ENCODE measurements at places on chromosomes 12 and 14.
A peak's percentile ranks its signal among the peaks of the same experiment; 100 is the strongest.

- DNase-seq, result no peak
These were observed 237.8 kb downstream of the CACNA1C start for GRCh38 chr12:2290516-2291065.

DNA sequence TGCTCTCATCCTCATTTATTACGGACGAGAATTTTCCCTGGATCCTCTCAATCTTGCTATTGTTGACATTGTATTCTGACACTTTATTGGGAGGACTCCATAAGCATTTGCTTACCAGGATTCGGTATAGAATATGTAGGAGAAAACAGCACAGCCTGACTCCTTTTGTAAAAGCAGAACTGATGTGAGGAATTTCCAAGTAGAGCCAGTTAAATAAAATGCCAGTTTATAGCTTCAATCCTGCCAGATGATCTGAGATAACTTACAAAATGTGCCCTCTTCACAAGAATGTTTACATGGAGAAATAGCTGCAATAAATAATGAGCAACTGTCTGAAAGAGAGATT is 332.9 kb upstream of the PRICKLE1 start:
- DNase-seq, result no peak

GRCh38 chr14:89600029-89600428 is 183.0 kb upstream of the FOXN3 start:
- no peak for DNase-seq

DNA sequence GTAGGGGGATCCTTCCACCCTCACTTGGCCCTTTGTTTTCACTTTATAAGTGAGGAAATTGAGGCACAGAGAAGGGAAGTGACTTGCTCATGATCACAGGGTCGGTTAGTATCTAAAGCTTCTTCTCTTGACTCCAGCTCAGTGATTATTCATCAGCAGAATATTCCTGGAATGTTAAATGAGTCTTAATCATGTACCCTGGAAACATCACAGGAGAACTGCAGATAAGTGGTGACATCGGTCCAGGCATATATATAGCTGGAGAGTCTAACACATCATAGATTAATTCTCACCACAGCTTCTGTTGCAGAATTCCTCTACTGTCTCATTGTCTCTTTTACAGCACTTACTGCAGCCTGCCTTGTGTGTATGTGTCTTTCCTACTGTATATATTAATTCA is 69.9 kb downstream of the PAH start:
- no peak for DNase-seq

- DNase-seq, result no peak
These were observed 208.7 kb downstream of the ERC1 start for GRCh38 chr12:1199700-1200099.

- DNase-seq, result no peak
These were observed 23.9 kb downstream of the DUSP6 start for GRCh38 chr12:89328151-89329030.

DNA sequence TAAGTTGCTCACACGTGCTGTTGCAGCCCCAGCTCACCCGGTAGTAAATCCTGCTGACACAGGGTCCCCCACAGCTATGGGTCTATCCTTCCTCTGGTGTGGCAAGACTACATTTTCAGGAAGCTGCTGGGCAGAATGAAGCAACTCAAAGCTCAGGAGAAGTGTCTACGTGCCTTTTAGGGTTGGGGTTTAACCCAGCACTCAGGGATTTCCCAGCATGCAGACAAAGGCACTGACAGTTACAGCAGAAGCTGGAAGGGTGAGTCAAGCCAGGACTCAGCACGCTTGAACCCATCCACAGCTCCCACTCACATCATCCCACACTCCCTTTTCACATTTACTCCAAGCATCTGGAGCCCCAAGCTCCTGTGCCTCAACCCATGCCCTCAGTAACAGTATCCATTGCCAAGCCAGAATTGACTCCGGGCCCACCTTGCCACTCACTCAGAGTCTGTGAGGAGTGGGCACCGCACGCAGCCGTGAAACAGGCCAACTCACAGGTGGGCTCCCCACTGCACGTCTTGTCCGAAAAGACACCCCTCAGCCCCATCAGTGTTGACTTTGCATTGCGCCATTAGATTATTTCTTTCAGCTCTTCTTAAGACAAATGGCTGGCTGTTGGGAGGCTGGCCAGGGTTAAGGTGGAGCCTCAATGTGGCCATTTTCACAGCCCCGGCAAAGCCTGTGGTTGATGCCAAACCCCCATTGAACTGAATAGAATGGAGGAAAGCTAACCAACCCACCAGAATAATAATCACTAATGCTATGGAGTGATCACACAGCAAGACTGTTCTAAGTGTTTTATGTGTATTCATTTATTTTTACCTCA is 59.6 kb downstream of the ZFP36L1 start:
- DNase-seq, result no peak

DNA sequence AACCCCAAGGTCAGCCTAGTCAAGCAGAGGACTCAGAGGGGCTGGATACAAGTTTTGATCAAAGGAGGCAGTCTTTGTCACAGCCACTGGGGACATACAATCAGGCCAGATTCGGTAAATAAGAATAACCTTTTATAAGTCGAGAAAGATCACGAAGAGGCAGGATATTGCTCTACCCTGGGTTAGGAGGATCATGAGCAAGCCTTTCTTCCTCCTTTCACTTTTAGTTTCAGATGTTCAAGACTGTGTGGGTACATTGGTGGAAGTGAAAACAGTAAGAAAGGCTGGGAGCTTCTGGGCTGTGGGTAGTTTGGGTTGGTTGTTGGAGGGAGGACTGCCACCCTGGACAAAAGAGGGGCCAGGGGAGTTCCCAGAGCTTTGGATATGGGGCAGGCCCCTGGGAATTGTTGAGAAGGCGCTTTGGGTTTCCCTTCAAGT is 127.7 kb downstream of the SNAPC1 start:
- DNase-seq, result no peak

DNA sequence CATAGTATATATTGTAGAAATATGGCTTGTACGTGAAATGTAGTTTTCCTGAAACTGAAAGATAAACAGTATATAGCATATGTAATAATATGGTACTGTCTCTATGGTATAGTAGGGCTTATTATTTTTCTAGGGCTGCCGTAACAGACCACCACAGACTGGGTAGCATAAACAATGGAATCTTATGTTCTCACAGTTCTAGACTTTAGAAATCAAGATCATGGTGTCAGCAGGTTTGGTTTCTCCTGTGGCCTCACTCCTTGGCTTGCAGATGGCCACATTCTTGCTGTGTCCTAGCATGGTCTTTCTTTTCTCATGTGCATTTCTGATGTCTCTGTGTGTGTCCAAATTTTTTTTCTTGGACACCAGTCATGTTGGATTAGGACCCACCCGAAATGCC is 155.8 kb downstream of the TMTC2 start:
- no peak for DNase-seq

DNA sequence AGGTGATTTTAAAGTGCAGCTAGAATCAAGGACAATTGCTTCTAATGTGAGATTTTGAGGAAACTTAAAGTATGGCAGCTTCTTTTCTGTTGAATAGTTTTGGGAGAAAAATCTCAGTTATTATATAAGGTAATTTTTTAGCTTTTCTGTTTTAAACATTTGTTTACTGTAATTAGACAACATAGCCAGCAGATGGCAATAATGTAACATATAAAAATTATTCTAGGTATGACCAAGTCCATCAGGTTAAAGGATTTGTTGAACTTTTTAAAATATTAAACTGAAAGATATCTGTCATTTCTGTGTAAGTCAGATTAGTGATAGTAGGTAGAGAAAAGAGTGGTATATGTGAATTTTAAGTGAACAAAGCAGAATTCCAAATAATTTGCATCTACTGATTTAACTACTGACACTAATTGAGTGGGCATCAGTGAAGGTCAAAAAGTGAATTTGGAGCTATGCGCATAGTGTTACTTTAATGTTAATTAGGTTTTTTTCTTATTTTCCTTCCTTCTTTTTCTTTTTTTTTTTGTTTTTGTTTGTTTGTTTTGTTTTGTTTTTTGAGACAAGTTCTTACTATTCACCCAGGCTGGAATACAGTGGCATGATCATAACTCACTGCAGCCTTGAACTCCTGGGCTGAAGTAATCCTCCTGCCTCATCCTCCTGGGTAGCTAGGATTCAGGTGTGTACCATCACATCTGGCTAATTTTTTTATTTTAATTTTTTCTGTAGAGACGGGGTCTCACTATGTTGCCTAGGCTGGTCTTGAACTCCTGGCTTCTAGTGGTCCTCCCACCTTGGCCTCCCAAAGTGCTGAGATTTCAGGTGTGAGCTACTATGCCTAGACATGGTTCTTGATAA is 18.6 kb downstream of the PRORP start:
- no peak for DNase-seq

DNA sequence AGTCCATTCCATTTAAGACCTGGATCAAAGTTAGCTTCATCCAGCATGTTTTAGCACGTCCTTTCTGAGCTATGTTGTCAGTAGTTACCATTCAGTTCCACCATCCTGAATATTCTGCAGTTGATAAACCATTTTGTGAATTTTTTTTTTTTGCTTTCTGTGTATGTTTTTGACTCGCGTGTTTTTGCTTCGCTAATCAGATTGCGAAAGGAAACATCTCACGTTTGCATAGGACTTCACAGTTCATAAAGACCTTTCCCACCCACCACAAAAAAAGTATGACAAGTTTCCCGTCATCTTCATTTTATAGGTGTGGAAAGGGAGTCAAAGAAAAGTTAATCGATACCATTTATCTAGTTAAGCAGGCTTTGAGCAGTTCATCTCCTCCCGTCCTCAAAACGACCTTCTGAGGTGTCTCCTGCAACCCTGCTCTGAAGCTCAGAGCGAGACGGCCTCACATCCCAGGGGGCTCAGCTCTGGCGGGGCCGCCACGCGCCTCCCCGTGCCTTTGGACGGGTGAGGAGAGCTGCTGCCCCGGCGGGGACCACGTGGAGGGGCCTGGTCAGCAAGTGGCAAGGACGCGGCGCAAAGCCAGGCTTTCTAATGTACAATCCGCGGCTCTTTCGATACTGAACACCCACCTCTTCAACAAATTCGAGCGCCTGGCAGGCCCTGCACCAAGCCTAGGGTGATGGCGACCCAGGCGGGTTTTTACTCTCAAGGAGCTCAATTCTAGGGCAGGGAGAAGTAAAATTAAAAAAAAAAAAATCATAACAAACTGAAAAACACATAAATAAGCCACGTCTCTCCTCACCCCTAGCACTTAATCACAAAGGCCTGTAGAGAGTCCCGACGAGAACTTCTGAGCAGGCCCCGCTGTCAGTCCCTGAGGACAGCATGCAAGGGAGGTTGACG is 988 bp upstream of the TMEM263 start:
- DNase-seq, result peak; percentile 43

GRCh38 chr12:124913474-124914391 is 717 bp downstream of the UBC start:
- DNase-seq, result peak; percentile 85

- DNase-seq, result peak; percentile 75
These were observed 109.2 kb upstream of the EGLN3 start for GRCh38 chr14:34059925-34060650.

DNA sequence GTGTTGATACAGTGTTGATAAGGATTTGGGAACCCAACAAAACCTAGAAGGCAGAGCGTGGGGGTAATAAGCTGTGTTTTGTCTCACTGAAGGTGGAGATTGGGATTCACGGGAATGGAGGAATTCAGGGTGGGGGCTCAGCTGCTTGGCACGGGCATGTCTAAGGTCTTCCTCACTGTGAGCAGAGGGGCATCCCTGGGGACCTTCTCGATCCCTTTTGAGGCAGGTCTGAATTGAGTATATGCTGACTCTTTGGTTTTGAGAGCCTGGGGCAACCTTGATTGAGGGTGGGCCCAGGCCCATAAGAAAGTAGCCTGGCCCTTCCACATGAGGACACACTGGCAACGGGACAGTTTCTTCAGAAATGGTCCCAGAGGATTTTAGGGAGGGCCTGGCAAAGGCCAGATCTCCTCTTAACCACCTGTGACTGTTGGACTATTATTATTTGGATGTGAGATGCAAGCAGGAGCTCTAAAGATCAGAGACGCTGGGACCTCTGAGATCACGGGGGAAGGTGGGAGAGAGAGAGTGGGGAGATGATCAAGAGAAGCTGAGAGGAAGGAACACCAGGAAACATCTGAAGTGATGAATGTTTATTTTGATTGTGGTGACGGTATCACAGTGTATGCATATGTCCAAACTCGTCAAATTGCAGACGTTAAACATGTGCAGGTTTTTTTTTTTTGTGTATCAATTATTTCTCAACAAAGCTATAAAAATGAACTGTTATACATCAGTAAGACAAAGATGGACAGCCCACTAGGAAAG is 48.4 kb downstream of the SMIM41 start:
- no peak for DNase-seq

DNA sequence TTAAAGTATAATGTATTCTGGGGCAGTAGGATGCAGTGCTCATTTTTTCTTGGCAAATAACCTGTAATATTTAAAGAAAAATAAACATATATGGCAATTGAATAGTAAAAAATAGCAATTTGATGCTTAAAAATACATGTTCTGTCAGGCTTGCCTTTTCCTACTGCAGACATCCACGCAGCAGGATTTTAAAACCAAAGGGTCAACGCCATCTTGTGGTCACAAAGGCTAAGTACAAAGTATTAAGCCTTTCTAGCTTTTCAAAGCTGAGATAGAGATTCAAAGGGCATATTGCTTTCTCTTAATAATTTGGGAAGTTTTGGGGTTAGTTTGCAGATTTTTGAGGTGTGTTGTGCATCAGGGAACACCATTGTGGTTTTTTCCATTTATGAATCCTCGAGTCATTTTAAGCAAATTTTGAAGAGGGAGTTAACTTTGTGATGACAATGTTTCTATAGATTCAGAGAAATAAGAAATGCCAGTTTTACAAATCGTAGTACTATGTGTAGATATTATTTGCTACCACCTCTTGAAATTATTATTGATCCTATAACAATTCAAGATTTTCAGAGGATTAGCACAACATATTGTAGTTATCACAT is 4.7 kb upstream of the CCER1 start:
- no peak for DNase-seq

GRCh38 chr12:114405519-114406271 is at the start of gene TBX5:
Gene TBX5, minus strand, starts transcription at chr12:114406144. Its CDS starts 2,246 bp downstream, at chr12:114403898.
- peak; percentile 67 for DNase-seq

DNA sequence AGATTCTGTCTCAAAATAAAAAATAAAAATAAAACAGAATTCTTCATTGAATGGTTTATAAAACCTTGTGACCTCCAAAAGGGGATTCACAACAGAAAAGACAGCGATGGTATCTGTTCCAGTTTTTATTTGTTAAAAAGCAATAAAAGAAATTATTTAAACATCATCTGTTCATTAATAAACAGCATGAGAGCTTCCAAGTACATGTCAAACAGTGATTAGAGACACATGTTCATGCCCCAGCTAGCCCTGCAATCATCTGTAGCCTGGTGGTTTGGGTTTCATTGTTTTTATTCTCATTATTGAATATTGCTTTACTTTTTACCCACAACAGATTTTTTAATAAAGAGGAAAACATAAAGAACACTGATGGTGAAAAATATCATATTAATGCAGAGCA is 173.3 kb downstream of the ANO2 start:
- DNase-seq, result no peak
